Astrocyte (in vitro differentiated cells and primary cell): ENCODE measurements at places on chromosomes 3 and 15.

GRCh38 chr3:134356411-134357040, 17.7 kb downstream of the AMOTL2 start:
- no peak for DNase-seq

- DNase-seq = peak; percentile 58
Measured at GRCh38 chr3:151724576-151725562, 8.9 kb upstream of the AADACL2 start.

- DNase-seq = no peak
Measured at GRCh38 chr3:183875411-183875810, 9.3 kb downstream of the PARL start.

GRCh38 chr3:126476166-126477060, 722 bp upstream of the ZXDC start:
- peak; percentile 16 for DNase-seq

- no peak for DNase-seq
Measured at GRCh38 chr15:27070841-27071240, 99.9 kb downstream of the GABRG3 start.

DNA sequence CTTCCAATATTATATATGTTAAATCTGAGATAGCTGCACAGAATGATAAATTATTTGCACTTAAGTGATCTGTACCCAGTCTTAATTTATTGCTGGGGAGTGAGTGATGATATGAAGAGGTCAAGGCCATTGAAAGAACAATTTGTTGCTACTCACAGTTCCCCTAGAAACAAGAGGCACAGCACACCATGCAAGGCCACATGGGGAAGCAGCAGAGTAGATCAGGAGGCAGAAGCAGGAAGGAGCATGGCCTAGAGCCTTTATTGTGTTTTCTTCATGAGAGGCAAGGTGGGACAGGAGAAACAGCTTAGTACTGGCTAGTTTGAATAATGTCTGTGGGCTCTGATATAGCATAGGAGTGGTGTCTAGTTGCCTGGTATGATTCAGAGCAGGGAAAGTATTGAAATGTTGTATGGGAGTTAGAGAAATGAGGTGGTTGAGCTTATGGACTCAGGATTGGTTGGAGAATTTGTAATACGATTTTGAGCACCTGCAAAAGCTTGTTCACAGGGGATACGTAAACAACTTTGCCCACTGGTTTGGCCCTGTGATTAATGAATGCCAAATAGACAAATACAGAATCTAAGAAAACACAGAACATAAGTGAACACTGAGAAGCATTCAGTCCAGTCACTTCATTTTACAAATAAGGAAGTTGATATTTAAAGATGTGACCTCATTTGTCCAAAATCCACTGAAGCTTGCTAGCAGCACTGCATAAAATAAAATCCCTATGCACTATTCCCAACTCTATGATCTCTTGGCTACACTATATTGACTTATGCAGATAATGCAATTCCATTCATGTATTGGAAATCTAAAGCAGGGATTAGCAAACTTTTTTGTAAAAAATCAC, 71.7 kb downstream of the TMCO5A start:
- DNase-seq = no peak

GRCh38 chr15:95839367-95839782, 491.1 kb upstream of the NR2F2 start:
- no peak for DNase-seq

- DNase-seq = no peak
Measured at GRCh38 chr3:25586167-25586505, 78.6 kb downstream of the TOP2B start.

- no peak for DNase-seq
Measured at GRCh38 chr3:158355623-158356588, 215.1 kb upstream of the MLF1 start.

GRCh38 chr3:52721002-52721729, 15.3 kb downstream of the SPCS1 start:
- no peak for DNase-seq

- no peak for DNase-seq
Measured at GRCh38 chr15:73818308-73818985, 54.9 kb upstream of the TBC1D21 start.

GRCh38 chr3:134136604-134137003, 106.9 kb upstream of the SLCO2A1 start:
- no peak for DNase-seq

- DNase-seq = peak; percentile 51
Measured at GRCh38 chr15:64897345-64897985, 14.2 kb upstream of the ANKDD1A start.

GRCh38 chr3:124928333-124929202, 6.0 kb downstream of the MUC13 start:
- peak; percentile 44 for DNase-seq

DNA sequence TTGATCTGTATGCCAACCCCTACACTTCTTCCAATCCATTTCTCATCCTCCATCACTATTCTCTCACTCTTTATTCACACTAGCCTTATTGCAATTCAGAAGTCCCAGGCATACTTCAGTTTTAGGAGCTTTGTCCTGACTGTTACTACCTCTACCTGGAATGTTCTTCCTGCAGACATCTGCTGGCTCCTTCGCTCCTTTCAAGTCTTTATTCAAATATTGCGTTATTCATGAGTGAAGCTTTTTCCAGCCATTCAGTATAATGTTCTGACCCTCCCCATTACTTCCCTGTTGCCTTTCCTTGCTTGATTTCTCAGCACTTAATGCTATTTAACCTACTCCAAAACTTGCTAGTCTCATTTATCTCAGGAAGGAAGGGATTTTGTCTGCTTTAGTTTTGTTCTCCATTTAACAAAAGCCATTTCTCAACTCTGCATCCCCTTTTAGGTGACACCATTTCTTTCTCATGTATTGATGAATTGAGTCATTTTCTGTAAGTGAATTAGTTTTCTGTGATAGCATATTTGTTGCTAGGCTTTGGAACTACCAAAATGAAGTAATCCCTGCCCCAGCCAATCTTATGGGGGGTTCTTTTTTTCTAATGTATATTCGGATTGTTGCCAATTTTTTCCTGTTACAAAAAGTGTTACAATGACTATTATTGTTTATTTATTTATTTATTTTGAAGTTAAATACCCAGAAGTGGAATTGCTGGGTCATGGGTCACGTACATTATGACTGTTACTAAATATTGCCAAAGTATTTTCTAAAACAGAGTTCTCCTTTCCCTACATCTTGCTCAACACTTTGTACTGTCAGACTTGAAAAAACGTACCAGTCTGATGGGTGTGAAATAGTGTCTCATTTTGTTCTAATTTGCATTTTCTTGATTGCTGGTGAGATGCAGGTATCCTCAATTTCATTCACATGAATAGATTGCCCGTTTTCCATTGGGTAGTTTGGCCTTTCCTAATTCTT, 9.4 kb downstream of the ATP11B start:
- no peak for DNase-seq

DNA sequence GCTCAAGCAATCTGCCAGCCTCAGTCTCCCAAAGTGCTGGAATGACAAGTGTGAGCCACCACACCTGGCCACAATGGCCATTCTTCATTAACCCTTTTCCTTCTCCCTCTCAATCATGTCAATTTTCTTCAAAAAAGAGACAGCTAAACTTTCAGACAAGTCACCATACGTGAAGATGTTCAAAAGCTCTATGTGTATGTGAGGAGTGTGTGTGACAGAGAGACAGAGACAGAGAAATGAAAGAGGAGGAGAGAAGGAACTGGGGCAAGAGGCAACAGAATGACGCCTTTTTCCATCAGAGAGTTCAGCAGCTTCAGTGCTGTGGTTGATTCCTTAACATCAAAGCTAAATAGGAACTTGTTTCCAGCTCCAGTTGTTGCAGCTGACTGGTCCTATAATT, 27.4 kb downstream of the OSBPL10 start:
- no peak for DNase-seq

- DNase-seq = peak; percentile 33
Measured at GRCh38 chr3:151726016-151726415, 7.7 kb upstream of the AADACL2 start.

DNA sequence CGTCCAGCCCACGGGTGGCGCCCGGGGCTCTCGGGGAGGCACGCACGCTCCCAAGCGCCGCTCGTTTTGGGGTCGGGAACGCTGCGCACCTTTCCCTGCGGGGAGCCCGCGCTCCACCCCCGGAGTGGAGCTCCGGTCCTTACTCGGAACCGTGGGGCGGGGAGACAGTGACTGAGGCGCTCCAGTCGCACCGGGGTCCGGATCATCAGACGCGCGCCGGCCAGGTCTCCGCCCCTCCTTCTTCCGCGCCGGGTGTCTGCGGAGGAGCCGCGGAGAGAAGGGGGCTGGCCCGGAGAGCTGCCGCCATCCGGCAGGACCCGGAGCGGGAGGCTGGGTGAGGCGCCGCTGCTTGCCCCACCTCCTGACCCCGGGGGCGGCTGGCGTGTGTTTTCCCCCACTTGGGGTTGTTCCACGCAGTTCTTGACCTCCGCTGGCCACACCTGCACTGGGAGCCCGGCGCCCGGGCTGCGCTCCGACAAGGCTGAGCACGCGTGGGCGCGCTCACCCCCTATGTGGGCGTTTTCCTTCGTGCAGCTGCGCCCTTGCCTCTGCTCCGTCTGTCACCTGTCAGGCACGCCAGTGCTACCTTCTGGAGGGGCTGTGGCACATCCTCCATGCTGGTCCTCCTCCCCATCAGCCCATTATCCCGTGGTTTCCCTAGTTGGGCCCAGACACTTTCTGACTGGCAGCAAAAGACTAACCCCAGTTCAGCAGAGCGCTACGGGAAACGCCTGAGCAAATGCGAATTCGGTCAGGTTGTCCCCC, at the start of gene MCF2L2:
TSS of gene MCF2L2 (minus strand) at position 173 of the 765 bp plus-strand sequence. CDS start 642 bp downstream, outside the sequence.
- DNase-seq = no peak

DNA sequence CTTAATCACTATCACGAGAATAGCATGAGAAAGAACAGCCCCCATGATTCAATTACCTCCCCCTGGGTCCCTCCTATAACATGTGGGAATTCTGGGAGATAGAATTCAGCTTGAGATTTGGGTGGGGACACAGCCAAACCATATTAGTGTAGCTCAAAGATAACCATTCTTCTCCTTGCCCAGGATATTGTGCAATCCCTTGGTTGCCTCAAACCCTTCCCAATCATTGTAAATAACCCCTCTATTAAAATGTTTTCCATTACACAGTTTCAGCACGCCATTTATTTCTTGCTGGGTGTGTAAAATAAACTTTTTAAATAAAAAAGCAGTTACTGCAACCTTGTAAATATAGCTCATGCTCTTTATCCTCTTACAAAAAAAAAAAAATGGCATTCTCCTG, 47.7 kb downstream of the ZNF385D start:
- DNase-seq = no peak

- peak; percentile 25 for DNase-seq
Measured at GRCh38 chr3:169242708-169243513, 420.6 kb downstream of the MECOM start.

DNA sequence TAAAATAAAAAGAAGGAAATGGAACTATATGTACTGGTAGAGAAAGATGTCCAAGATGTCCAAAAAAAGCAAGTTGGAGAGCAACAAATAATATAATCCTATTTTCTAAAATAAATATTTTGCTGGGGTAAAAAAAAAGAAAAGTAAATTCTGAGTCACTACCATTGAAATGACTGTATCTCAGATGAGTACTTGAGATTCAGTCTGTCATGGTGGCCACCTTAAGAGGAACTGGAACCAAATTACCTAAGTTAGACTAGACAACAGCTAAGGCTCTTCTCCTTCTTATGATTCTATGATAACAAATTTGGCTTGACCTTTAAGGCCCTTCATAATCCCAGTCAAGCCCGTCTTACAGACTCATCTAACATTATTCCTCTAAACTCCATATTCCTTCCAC, 270.6 kb upstream of the HES1 start:
- DNase-seq = no peak

- DNase-seq = peak; percentile 28
Measured at GRCh38 chr3:31610700-31611275, 78.1 kb downstream of the STT3B start.

GRCh38 chr3:186170516-186170915, 61.6 kb upstream of the ETV5 start:
- no peak for DNase-seq

- DNase-seq = no peak
Measured at GRCh38 chr15:54518156-54518882, 540.1 kb downstream of the UNC13C start.

DNA sequence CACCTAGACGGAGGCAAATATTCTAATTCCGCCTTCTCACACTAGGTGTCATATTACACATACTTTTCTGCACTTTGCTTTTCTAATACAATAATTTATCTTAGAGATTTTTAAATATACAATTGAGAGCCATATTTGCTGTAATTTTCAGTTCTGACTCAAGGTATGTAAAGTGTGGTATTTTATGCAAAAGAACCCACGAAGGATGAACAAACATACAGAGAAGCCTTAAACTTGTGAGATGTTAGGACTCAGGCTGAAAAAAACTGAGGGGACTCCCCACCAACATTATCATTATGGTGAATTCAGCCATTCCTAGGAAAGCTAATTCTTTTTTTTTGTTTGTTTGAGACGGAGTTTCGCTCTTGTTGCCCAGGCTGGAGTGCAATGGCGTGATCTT, 9.6 kb downstream of the ZBTB11 start:
- no peak for DNase-seq

GRCh38 chr3:119302697-119303551, 8.7 kb downstream of the ARHGAP31 start:
- DNase-seq = no peak

GRCh38 chr3:129974833-129975704, 549 bp downstream of the TRH start:
- no peak for DNase-seq

DNA sequence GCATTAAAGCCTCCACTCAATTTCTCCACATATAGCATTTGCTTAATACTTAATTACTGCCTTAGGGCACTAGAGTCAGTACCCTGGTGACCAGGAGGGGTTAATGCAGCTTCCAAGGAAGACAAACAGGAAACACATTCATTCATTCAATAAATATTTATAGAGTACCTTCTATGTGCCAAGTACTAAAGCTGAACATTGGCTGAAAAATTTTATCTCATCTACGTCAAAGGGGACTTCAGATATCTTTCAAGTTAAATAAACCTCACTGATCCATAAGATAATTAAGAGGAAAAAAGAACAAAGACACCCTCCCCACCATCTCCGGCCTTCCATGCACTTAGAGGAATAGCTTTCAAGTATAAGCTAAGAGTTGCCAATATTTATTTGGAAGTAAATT, 156.9 kb upstream of the PRICKLE2 start:
- no peak for DNase-seq

DNA sequence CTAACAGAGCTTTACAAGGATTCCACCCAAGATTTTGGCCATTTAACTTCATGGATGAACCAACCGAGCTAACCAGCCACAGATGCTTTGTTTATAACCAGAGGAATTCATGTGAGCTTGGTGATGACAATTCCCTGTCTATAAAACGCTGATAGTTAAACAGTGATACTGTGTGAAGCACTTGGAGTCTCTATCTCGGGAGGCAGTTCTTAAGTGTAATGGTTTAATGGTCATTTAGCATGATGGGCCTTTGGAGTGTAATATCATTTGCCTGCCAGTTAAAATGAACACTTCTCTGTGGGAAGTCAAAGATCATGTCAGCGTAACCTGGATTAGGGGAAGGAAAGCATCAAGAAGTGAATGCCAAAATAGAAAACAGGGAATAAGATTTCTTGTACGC, 368.6 kb upstream of the THRB start:
- DNase-seq = no peak

GRCh38 chr15:96285729-96286254, 44.7 kb upstream of the NR2F2 start:
- no peak for DNase-seq
